NCI-H774 (cell line): ENCODE measurements at places on chromosomes 2 and 18.

GRCh38 chr2:69353360-69353759 lies 33.7 kb downstream of the GFPT1 start:
- DNase-seq, result no peak

- no peak for DNase-seq
These were observed 67.3 kb upstream of the TEX51 start for GRCh38 chr2:126831234-126832005.

- DNase-seq, result no peak
These were observed 503.2 kb upstream of the FAM98A start for GRCh38 chr2:34102339-34102738.

DNA sequence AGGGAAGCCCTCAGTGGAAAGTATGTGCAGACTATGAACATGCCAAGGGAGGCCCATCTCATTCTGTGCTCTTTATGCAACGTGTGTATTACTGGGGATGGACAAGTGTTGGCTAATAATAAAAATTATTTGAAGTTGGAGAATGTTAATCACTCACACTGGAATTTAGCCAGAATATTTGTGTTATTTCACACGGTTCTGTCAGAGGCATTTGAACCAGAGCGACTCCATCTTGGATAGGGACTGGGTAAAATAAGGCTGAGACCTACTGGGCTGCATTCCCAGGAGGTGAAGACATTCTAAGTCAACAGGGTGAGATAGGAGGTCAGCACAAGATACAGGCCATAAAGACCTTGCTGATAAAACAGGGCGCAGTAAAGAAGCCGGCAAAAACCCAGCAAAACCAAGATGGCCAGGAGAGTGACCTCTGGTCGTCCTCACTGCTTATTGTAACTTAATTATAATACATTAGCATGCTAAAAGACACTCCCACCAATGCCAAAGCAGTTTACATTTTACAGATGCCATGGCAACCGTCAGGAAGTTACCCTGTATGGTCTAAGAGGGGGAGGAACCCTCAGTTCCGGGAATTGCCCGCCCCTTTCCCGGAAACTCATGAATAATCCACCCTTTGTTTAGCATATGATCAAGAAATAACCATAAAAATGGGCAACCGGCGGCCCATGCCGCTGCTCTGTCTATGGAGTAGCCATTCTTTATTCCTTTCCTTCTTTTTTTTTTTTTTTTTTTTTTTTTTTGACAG lies 2.6 kb upstream of the FZD5 start:
- DNase-seq, result no peak

- DNase-seq, result no peak
These were observed 19.0 kb upstream of the CCNYL1 start for GRCh38 chr2:207692206-207693065.

- peak; percentile 73 for DNase-seq
These were observed at the start of gene ARMC9 for GRCh38 chr2:231198291-231199173. Gene ARMC9 (plus strand): TSS chr2:231198631. CDS start chr2:231206239, 7,608 bp downstream.

GRCh38 chr2:60051991-60052390 lies 501.5 kb downstream of the BCL11A start:
- no peak for DNase-seq

- no peak for DNase-seq
These were observed 725.1 kb downstream of the EPHA4 start for GRCh38 chr2:220847006-220847405.

DNA sequence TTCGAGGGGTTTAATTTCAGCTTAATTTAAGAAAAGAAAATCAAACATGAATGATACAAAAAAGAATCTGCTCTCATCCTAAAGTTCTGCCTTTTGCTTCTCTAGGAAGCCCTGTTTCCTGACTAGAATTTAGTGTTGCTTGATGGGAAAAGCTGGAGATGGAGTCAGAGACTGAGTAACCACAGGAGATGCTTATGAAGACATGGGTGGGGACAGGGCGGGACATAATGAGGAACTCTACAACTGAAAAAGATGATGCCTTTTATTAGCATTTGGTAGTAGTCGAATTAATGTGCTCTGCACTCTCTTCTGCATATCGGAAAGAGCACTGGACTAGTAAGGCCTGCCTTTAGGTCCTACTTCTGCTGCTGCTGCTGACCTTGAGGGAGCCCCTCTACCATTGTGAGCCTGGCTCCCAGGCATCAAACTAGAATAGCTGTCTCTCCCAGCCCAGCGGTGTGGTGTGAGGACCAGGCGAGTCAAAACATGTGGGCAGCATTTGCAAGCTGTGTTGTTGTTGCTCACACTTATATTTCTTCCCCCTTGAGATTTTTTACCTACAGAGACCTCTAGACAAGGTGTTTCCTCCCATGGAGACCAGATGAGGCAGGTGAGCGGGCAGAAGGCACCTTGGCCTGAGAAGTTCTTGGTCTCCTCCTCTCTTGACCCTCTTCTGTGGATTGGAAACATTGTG lies 61.5 kb downstream of the INPP4A start:
- DNase-seq, result no peak

DNA sequence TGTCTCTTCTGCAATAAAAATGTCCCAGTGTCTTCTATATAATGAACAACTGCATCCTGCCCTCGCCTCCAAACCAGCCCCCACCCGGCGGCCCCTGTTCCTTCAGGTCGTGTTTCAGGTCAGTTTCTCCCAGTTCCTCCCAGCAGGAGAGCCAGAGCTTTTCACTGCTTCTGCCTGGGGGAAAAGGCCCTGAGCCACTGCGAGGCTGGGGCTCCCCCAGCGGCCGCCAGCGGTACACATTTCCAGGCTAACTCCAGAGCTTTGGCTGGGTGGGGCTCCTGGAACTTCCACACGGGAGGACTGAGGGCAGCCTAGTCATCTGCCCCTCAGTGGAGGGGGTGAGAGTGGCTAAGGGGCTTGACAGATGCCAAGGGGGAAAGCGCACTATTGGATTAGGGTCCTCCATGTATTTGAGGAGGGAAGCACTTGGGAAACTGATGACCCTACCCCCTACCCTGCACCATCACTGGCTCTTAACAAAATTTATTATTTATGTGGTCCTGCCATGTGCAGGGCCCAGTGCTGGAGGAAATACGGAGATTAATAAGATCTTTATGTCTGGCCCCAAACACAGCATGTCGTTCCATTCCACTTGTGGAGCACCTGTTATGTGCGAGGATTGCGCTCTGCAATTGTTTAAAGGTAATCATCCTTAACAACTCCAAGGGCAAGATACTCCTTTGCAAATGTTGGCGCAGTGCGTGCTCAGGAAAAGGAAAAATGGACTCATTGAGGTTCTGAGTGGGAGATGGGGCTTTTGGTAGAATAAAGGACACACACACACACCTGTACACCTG lies 17.3 kb upstream of the CYS1 start:
- DNase-seq, result peak; percentile 58

DNA sequence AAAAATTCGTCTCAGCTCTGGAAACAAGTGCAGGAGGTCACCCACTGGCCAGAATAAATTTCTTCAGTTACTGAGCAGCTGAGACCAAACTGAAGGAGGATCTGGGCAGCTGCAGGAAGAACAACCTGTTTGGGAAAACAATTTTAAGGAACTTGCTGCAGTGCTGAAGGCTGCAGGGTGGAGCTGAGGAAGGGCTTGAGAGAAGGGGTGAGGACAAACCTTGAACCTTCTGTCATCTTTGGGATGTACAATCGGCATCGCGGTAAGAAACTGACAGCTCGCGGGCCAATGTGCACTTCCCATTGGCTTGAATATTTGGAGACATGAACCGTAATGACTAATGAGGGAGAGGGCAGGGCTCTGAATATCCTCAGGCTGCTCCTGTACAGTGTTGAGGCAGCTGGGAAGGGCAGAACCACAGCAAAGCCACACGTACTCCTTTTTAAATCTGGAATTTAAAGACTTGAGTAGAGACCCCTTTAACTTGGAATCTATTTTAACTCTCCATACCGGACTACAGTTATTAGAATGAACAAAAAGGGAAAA lies 90.3 kb downstream of the TACR1 start:
- no peak for DNase-seq

DNA sequence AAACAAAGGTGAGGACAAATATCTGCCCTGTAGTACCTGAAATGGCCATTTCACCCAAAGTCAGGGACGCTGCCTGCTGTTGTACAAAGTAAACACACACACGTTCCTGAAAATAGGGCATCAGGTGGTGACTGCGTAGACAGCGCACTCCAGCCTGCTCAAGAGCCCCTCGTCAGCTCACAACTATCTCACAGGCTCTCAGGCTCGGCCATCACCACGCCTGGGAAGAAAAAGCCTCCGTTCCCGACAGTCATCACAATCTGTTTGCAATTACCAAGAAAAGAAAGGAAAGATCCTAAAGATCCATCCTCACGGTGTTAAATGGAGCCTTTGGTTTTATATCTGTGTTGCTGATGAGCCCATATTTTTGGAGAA lies 230.2 kb downstream of the ZNF516 start:
- DNase-seq, result no peak

DNA sequence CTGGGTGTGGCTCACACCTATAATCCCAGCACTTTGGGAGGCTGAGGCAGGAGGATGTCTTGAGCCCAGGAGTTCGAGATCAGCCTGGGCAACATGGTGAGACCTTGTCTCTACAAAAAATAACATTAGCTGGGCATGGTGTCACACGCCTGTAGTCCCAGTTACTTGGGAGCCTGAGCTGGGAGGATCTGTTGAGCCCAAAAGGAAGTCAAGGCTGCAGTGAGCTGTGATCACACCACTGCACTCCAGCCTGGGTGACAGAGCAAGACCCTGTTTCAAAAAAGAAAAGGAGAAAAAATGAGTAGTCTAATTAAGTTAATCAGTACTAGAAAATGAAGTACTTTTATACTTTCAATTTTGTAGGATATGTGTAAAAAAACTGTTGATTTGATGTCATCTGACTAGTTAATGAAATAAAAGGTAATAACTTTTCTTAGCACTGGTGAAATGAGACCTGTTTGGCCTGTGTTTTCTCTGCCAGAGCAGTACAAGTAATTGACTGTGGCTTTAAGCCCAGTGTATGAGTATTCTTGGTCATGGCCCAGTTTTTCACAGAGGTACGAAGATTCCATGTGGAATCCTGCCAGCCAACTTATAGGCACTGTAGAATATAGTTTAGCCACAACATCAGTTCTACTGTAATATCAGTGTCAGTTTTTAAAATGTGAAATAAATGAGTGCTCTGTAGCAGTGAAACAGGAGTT lies 35.8 kb downstream of the MFSD6 start:
- no peak for DNase-seq

GRCh38 chr2:213834746-213835145 lies 550.5 kb downstream of the SPAG16 start:
- no peak for DNase-seq

- DNase-seq, result no peak
These were observed 90.8 kb downstream of the PTPRM start for GRCh38 chr18:7657937-7658336.

DNA sequence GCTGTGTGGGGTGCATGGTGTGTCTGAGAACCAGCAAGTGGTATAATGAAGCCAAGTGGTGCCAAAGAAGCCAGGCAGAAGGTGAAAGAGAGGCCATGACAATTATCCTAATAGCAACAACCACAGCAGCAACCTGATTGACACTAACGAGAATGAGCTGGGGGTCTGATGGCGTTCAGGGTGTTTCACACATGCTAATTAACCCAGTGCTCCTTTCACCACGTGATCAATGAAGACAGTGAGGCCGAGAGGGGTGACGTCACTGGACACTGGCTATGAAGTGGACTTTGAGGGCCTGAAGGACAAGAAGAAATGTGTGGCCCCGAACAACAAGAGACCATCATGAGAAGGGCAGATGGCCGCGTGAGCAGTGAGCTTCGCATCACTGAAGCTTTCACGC lies 364.4 kb upstream of the ID2 start:
- DNase-seq, result no peak

DNA sequence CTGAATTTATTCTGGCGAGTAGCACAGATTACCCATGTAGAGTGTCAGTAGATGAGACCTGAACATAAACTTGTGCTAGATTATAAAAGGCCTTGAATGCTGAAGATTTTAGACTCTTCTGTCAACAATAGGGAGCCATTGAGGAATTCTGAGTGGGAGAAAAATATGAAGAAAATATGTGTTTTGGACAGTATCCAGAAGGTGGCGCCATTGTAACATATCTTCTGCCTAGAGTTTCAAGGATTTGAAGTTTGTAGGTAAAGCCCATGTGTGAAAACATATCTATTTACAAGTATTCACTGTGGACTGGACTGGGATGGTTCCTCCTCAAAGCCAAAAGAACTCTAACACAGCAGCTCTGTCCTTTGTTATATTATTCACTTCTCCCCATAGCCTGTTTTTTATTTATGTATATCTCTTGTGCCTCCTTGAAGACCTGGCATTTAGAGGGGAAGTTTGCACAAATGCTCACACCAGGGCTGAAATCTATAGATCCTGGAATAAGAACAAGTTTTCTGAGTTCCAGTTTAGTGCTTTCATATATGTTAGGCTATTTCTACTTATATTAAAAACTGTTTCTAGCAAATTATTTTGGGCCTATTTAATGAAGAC lies 124.9 kb downstream of the RDH14 start:
- peak; percentile 59 for DNase-seq

DNA sequence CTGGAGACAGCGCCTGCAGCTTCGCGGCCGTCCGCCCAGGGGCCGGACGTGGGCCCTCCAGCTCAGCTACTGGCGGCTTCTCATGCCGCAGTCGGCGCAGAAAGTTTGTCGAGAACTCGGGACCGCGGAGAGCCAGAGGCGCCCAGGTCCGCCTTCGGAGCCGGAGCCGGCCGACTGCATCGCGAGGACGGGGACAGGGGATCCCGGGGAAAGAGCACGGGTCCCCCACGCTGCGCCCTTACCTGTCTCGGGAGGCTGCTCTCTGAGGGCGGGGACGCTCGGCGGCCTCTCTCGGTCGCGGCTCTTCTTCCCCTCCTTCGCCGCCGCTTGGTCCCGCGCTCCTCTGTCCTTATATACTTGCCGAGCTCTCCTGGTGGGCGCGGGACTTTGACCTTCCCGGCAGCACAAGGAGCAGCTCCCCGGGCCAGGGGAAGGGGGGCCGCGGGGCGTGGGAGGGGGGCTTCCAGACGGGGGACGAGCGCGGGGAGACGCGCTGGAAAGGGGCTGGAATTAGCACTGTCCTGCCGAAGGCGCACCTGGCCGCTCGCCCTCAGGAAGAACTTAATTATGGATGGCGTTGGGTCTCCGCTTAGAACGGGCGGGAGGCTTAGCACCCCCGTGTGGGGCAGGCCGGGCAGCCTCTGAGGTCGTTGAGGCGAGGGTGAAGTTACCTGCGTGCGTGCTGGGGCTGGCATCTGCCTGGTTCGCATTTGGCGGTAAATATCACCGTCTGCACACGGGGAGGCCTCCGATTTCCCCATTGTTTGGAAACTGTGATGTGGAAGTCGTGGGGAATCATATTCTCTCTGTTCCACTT lies at the start of gene POMC:
Gene POMC, minus strand, starts transcription at position 325 of the 817 bp plus-strand sequence. CDS start 3,808 bp downstream, outside the sequence.
- no peak for DNase-seq

- no peak for DNase-seq
These were observed 9.1 kb downstream of the MFSD6 start for GRCh38 chr2:190417045-190417842.

- no peak for DNase-seq
These were observed 104.5 kb downstream of the ACAA2 start for GRCh38 chr18:49708662-49709346.

DNA sequence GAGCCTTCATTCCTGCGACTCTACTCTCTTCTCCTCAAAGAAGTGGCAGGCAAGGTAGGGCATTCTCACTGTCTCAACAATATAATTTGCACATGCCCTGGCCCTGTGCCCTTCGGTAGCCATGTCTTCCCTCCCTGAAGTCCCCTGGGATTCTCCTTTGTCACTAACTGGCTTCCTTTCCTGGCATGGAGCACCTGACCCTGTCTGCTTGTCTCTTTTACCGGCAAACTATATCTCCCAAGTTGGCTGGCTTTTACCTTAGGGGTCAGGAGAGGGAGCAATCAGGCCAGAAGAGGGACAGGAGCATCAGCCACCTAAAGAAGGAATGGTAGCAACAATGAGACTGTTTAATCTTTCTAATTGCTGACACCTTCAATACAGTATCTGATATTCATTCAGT lies 51.9 kb upstream of the RMDN2 start:
- DNase-seq, result no peak

- DNase-seq, result no peak
These were observed 356.2 kb downstream of the ZNF521 start for GRCh38 chr18:24995755-24996154.
